Caco-2 (cell line): ENCODE measurements at places on chromosomes 7 and 10. TPM values are rescaled to one million over a fixed set of nuclear protein-coding genes. Genes with fewer than 3 reads are reported as not detected.

DNA sequence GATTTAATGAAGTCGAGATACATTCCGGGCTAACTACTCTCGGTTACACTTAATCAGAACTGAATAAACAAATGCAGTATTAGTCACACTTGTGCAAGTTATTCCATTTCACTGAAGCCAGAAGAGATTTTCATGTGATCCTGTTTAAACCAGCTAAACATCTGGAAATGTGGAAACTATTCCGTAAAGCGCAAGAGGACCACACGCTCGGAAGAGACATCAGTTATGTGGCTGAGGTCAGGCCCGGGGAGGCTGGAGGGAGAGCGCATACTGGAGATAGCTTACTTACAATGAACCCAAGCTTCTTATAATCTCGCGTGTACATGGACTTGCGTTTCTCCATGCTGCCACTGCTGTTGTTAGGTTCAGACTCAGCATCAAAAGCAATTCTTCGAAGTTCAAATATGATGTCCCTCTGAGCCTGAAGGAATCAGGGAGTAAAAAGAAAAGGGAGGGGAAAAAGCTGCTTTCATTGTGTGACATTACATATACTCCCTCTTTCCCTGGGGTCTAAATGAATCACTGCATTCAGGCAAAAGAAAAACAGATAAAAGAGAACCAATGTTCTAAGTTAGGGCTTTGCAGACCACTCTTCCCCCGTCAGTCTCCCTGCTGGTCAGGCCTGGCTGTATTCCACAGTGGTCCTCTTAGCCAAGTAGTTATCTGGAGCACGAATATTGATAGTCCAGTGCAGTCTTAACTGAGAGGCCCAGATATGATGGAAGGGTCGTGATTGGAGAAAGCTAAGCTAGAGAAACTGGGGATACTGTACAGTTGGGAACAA lies 237.4 kb downstream of the ELMO1 start:
- no peak for DNase-seq
- no peaks in the 10 kb centered on the region for H3K27me3 ChIP-seq
- no peak overlapping the region for H3K4me3 ChIP-seq
- no peaks in the 10 kb centered on the region for H3K4me1 ChIP-seq
- H3K27ac ChIP-seq = no peak overlapping the region
- no peaks in the 10 kb centered on the region for H3K36me3 ChIP-seq

GRCh38 chr10:30988831-30989435 lies 42.7 kb downstream of the ZNF438 start:
- no peaks in the 10 kb centered on the region for H3K36me3 ChIP-seq
- DNase-seq = no peak

- no peak for DNase-seq
- no peaks in the 10 kb centered on the region for H3K4me1 ChIP-seq
- no peak overlapping the region for H3K4me3 ChIP-seq
Measured at GRCh38 chr7:28137463-28137862, 43.1 kb downstream of the JAZF1 start.

- H3K27me3 ChIP-seq = no peaks in the 10 kb centered on the region
- peaks cover 26% of the 10 kb centered on the region for H3K4me1 ChIP-seq
- H3K36me3 ChIP-seq = no peaks in the 10 kb centered on the region
- H3K4me3 ChIP-seq = no peak overlapping the region
- DNase-seq = peak; percentile 40
Measured at GRCh38 chr7:115634633-115635032, 395.9 kb downstream of the TFEC start.

GRCh38 chr7:35254496-35255442 lies 869 bp upstream of the TBX20 start:
- no peak for DNase-seq
- H3K27ac ChIP-seq = no peak overlapping the region
- no peaks in the 10 kb centered on the region for H3K36me3 ChIP-seq
- peak overlapping the region; percentile 63 for H3K4me3 ChIP-seq
- no peaks in the 10 kb centered on the region for H3K27me3 ChIP-seq

DNA sequence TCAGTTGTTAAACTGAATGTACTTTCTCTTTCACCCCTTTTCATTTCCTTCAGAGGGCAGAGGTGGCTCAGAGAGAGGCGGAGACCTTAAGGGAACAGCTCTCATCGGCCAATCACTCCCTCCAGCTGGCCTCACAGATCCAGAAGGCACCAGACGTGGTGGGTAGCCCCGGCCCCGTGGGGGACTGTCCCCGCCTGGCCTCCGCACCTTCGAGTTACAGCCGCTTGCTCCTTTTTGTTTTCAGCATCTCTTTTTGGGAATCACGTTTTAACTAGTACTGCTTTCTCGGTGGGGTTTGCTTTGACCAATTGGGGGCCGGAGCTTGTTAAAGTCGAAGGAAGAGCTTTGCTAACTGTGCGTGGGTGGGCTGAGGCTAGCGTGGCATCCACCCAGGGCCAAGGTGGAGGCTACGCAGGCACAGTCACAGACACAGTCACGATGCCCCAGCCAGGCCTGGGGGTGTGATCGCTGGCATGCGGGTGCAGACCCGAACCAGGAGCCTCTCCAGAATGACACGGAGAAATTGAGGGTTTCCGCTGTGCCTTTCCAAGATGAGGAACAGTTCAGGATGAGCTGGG lies 116.2 kb upstream of the SH2B2 start:
- DNase-seq = no peak
- no peak overlapping the region for H3K4me3 ChIP-seq
- H3K27me3 ChIP-seq = no peaks in the 10 kb centered on the region
- H3K4me1 ChIP-seq = no peaks in the 10 kb centered on the region

GRCh38 chr7:128271471-128271941 lies 30.4 kb downstream of the LEP start:
- H3K4me1 ChIP-seq = peaks cover 11% of the 10 kb centered on the region
- no peak for DNase-seq
- no peaks in the 10 kb centered on the region for H3K27me3 ChIP-seq
- no peaks in the 10 kb centered on the region for H3K36me3 ChIP-seq

GRCh38 chr7:158446706-158447105 lies 140.9 kb downstream of the PTPRN2 start:
- no peak overlapping the region for H3K4me3 ChIP-seq
- H3K36me3 ChIP-seq = no peaks in the 10 kb centered on the region
- DNase-seq = peak; percentile 11
- H3K27me3 ChIP-seq = no peaks in the 10 kb centered on the region

DNA sequence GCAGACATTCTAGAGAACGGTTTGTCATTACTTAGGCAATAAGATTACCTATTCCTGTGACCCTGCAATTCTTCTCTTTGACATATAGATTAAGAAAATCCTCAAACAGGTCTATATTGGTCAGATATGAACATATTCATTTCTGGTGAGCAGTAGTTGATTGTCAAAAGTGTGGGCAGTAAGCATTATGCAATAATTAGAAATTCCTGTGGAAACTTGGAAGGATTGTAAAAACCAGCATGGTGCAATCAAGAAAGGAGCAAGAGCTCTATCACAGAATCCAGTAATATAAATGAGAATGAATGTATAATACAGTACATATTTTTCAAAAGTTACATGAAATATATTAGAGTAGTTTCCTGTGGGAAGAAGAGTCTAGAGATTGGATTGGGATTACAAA lies 406.5 kb downstream of the SUGCT start:
- H3K27me3 ChIP-seq = no peaks in the 10 kb centered on the region
- no peaks in the 10 kb centered on the region for H3K4me1 ChIP-seq
- no peak overlapping the region for H3K27ac ChIP-seq
- no peak overlapping the region for H3K4me3 ChIP-seq

- H3K36me3 ChIP-seq = no peaks in the 10 kb centered on the region
- no peak overlapping the region for H3K27ac ChIP-seq
- no peak overlapping the region for H3K4me3 ChIP-seq
- DNase-seq = no peak
- no peaks in the 10 kb centered on the region for H3K4me1 ChIP-seq
- no peaks in the 10 kb centered on the region for H3K27me3 ChIP-seq
Measured at GRCh38 chr10:104301907-104302690, 33.1 kb downstream of the GSTO2 start.

DNA sequence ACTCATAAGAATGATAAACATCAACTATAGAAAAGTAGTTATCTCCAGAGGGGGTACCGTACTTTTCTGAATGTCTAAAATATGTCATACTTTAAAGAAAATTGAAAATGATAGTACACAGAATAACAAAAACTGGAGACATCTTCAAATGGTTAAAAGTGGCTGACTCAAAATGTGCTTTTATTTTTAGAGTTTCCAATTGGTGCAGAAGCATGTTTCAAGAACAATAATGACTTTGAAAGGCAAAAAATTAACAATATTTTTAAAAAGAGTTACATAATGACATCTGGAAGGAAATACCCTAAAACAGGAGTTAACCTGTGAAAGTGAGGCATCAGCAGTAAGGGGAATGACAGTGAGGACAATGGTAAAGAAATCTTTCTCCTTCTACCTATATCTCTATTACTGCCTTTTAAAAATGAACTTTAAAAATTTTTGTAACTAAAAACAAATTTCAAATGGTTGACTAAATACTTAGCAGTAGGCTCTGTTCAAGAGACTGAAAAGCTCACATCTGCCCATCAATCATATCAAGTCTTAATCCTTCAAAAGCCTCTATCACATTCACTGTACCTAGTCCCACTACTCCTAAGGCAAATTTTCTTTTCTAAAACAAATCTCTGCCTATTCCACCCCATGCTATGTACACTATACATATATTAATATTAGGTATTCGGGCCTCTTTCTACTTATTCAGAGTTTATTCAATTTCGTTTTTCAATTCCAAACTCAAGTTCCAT lies 3.0 kb downstream of the ASZ1 start:
- no peaks in the 10 kb centered on the region for H3K4me1 ChIP-seq
- H3K27ac ChIP-seq = no peak overlapping the region
- no peak overlapping the region for H3K4me3 ChIP-seq
- DNase-seq = no peak
- H3K27me3 ChIP-seq = no peaks in the 10 kb centered on the region

GRCh38 chr7:67573639-67574038 lies 577.0 kb downstream of the TYW1 start:
- H3K4me1 ChIP-seq = no peaks in the 10 kb centered on the region
- no peak overlapping the region for H3K27ac ChIP-seq
- no peak for DNase-seq
- no peak overlapping the region for H3K4me3 ChIP-seq

- DNase-seq = no peak
- no peaks in the 10 kb centered on the region for H3K27me3 ChIP-seq
- H3K27ac ChIP-seq = peak overlapping the region; percentile 86
- no peaks in the 10 kb centered on the region; the same call in 1 of the 2 replicates for H3K4me1 ChIP-seq
Measured at GRCh38 chr10:124802313-124802675, 675 bp downstream of the ABRAXAS2 start.

The GIMAP1 gene
- total RNA-seq = not detected in 2 replicates

The C10orf67 gene
- not detected in 2 replicates for total RNA-seq

The ATP6V0A4 gene
- total RNA-seq = 1.2 and 1.5 TPM in 2 replicates

The CTAGE8 gene
- total RNA-seq = 5.7 and 6.3 TPM in 2 replicates

The AEBP1 gene
- 0.54 TPM in 1 of 2 replicates, not detected in the other for total RNA-seq

The RET gene
- not detected in 2 replicates for total RNA-seq

The TAS2R38 gene
- total RNA-seq = 0.37 TPM in 1 of 2 replicates, not detected in the other

The ANXA8L1 gene
- total RNA-seq = 8.7 and 17.4 TPM in 2 replicates
